ENCODE measurements at places on chromosomes 5 and 9.

- no peaks in the 10 kb centered on the region for H3K36me3 ChIP-seq
- H3K4me3 ChIP-seq: no peak overlapping the region
- peaks cover 4% of the 10 kb centered on the region for H3K27me3 ChIP-seq
- peaks cover 7% of the 10 kb centered on the region for H3K4me1 ChIP-seq
These were observed 2.5 kb upstream of the LRRC14B start for GRCh38 chr5:188488-189481.

- peak overlapping the region; percentile 89 for H3K27ac ChIP-seq
- DNase-seq: peak; percentile 84
- peak overlapping the region; percentile 80 for H3K4me3 ChIP-seq
- peaks cover 62% of the 10 kb centered on the region for H3K4me1 ChIP-seq
These were observed 17.2 kb downstream of the TRIM14 start for GRCh38 chr9:98101868-98102273.

- H3K4me3 ChIP-seq: no peak overlapping the region
- H3K36me3 ChIP-seq: no peaks in the 10 kb centered on the region
- H3K4me1 ChIP-seq: no peaks in the 10 kb centered on the region
- peaks cover 2% of the 10 kb centered on the region for H3K27me3 ChIP-seq
- DNase-seq: no peak
- no peak overlapping the region for H3K27ac ChIP-seq
These were observed 48.4 kb upstream of the SIMC1 start for GRCh38 chr5:176189857-176190256.

GRCh38 chr5:126481243-126481642 is 58.0 kb downstream of the GRAMD2B start:
- H3K27ac ChIP-seq: no peak overlapping the region
- H3K4me3 ChIP-seq: no peak overlapping the region
- no peaks in the 10 kb centered on the region for H3K4me1 ChIP-seq
- no peaks in the 10 kb centered on the region for H3K27me3 ChIP-seq

- no peak overlapping the region for H3K27ac ChIP-seq
- H3K27me3 ChIP-seq: no peaks in the 10 kb centered on the region
- H3K36me3 ChIP-seq: no peaks in the 10 kb centered on the region
- no peaks in the 10 kb centered on the region for H3K4me1 ChIP-seq
- no peak overlapping the region for H3K4me3 ChIP-seq
These were observed 106.3 kb upstream of the NR3C1 start for GRCh38 chr5:143509758-143510221.

DNA sequence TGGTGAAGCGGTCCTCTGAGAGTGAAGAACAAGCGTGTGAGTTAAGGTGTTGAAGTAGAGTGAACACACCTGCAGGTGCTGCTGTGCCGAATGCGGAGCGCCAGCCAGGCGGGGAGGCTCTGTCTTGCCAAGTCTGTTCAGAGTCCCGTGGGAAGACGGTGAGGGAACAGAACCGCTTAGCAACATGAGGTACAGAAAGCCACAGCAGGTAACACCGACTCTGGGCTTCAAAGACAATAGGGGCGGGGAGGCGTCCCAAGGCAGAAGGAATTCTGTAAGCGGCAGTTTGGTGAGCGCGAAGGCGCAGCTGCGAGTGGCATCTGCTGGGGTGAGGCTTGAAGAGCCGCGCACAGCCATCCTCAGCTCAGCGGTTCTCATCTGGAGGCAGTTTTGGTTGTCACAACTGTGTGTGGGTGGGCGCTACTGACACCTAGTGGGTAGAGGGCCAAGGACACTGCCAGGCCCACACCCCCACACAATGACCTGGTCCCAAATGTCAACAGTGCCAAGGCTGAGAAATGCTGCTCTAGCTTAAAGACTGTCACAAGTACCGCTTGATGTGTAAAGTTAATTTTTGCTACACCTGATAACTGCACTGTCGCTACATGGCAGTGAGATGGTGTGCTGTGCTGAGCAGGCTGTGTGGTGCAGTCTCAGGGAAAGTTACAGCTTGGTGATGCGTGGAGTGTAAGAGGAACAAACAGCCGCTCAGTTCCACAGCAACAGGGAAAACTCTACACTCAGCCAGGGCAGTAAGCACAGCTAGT is 67.4 kb upstream of the TBC1D9B start:
- DNase-seq: no peak
- peaks cover 13% of the 10 kb centered on the region for H3K4me1 ChIP-seq
- H3K4me3 ChIP-seq: no peak overlapping the region
- H3K36me3 ChIP-seq: no peaks in the 10 kb centered on the region
- no peaks in the 10 kb centered on the region for H3K27me3 ChIP-seq
- no peak overlapping the region for H3K27ac ChIP-seq

GRCh38 chr9:131534721-131535237 is 3.7 kb upstream of the UCK1 start:
- no peak for DNase-seq
- H3K36me3 ChIP-seq: no peaks in the 10 kb centered on the region
- peaks cover 2% of the 10 kb centered on the region for H3K4me1 ChIP-seq
- H3K27ac ChIP-seq: no peak overlapping the region
- no peak overlapping the region for H3K4me3 ChIP-seq

DNA sequence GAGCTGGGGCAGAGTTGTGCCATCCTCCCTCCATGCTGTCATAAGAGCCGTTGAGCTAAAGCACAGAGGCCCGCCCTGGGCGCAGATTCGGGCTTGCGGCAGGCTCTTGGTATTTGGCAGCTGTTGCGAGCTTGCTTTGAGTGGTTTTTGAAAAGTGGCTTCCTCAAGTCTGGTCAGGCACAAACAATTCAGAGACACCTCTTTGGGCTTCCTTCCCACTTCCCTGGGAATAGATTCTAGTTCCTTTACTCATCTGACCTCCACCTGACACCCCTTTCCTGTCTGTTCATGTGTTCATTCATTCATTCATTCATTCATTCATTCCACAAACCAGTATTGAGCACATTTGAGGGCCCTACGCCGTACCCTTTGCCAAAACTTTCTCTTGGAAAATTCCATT is 27.4 kb downstream of the NCS1 start:
- H3K27me3 ChIP-seq: no peaks in the 10 kb centered on the region
- H3K4me1 ChIP-seq: peaks cover 6% of the 10 kb centered on the region
- no peak for DNase-seq
- no peak overlapping the region for H3K27ac ChIP-seq

- H3K36me3 ChIP-seq: no peaks in the 10 kb centered on the region
- no peak for DNase-seq
- no peak overlapping the region for H3K27ac ChIP-seq
- H3K4me3 ChIP-seq: no peak overlapping the region
- H3K4me1 ChIP-seq: no peaks in the 10 kb centered on the region
These were observed 36.6 kb upstream of the VCAN start for GRCh38 chr5:83434946-83435345.

DNA sequence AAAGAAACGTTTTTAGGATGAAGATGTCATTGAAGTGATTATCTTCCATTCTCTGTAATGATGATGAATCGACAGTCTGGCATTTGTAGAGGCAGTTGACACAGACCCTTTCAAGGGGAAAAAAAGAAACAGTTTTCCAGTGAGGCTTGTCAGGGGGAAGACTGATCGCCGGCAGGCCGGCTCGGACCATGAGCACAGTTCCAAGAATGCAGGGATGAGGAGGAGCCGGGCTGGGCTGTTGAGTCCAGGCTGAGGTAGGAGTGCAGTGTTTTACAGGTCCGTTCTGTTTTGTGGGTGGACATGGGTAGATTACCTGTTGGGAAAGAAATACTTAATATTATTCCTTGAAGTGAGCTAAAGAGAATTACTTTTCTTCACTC is 194.6 kb downstream of the AOPEP start:
- H3K4me1 ChIP-seq: no peaks in the 10 kb centered on the region
- H3K27ac ChIP-seq: no peak overlapping the region
- no peak overlapping the region for H3K4me3 ChIP-seq
- H3K27me3 ChIP-seq: no peaks in the 10 kb centered on the region
- no peak for DNase-seq
- H3K36me3 ChIP-seq: no peaks in the 10 kb centered on the region

GRCh38 chr9:113660196-113660595 is 196.7 kb downstream of the RGS3 start:
- no peak overlapping the region for H3K4me3 ChIP-seq
- H3K27ac ChIP-seq: no peak overlapping the region
- peaks cover 28% of the 10 kb centered on the region for H3K27me3 ChIP-seq
- H3K36me3 ChIP-seq: no peaks in the 10 kb centered on the region
- peaks cover 10% of the 10 kb centered on the region for H3K4me1 ChIP-seq
- DNase-seq: no peak

DNA sequence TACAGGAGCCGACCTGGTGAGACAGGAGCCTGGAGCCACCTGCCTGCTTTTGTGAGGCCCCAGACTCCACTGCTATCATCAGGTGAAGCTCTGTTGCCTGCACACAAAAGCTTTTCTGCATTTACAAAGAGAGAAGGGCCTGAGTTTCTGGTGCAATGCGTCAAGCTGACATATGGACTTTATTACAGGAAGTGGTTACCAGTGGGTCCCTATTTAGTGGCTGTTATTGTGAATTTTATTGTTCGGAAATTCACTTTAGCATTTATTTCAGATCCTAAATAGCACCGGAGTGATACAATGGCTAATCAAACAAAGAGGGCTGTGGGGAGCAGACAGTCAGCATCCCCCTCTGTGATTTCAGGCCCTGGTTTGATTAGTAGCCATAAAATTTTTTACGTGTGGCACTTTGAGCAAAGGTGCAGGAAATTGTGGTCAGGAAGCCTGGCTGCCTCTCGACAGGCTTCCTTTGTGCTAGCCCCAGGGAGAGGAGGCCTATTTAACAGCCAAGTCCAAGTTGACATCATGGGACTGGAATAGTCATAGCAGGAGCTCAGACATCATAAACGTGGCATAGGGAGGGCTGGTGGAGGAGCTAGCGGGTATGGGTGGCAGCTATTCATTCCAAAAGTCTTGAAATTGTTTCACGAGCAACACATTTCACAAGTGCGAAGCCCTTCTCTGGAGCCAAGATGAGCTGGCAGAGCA is 8.4 kb downstream of the TGFBI start:
- H3K4me1 ChIP-seq: peaks cover 33% of the 10 kb centered on the region
- H3K27me3 ChIP-seq: peaks cover 7% of the 10 kb centered on the region
- peak overlapping the region; percentile 94 for H3K27ac ChIP-seq
- H3K36me3 ChIP-seq: peaks cover 8% of the 10 kb centered on the region
- H3K4me3 ChIP-seq: peak overlapping the region; percentile 81
- peak; percentile 76 for DNase-seq

- DNase-seq: no peak
- H3K27ac ChIP-seq: no peak overlapping the region
- H3K36me3 ChIP-seq: peaks cover 4% of the 10 kb centered on the region
- H3K4me1 ChIP-seq: no peaks in the 10 kb centered on the region
- peaks cover 27% of the 10 kb centered on the region for H3K27me3 ChIP-seq
These were observed 125.0 kb upstream of the LPCAT1 start for GRCh38 chr5:1648806-1649205.

GRCh38 chr9:72326641-72327040 is 38.4 kb downstream of the ZFAND5 start:
- no peak overlapping the region for H3K4me3 ChIP-seq
- no peak for DNase-seq
- H3K27me3 ChIP-seq: no peaks in the 10 kb centered on the region
- peaks cover 3% of the 10 kb centered on the region for H3K4me1 ChIP-seq
- H3K27ac ChIP-seq: no peak overlapping the region

DNA sequence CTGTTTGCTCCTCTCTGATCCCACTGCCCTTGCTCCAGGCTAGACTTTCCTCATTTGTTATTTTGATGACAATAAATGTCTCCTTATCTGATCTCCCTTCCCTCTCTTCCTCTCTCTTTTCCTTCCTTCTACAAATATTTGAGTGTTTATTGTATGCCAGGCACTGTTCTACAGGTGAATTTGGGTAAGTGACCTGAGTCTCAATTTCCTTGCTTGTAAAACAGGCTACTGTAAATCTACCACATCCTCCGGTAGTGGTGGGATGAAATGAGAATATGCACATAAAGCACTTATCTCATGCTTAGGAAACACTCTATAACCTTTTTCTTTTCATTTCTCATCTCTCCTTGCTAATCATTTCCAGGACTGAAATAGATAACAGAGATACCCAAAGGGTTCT is 86.4 kb downstream of the HMHB1 start:
- H3K27me3 ChIP-seq: peaks cover 14% of the 10 kb centered on the region
- H3K4me1 ChIP-seq: peaks cover 4% of the 10 kb centered on the region
- DNase-seq: no peak
- H3K4me3 ChIP-seq: no peak overlapping the region

DNA sequence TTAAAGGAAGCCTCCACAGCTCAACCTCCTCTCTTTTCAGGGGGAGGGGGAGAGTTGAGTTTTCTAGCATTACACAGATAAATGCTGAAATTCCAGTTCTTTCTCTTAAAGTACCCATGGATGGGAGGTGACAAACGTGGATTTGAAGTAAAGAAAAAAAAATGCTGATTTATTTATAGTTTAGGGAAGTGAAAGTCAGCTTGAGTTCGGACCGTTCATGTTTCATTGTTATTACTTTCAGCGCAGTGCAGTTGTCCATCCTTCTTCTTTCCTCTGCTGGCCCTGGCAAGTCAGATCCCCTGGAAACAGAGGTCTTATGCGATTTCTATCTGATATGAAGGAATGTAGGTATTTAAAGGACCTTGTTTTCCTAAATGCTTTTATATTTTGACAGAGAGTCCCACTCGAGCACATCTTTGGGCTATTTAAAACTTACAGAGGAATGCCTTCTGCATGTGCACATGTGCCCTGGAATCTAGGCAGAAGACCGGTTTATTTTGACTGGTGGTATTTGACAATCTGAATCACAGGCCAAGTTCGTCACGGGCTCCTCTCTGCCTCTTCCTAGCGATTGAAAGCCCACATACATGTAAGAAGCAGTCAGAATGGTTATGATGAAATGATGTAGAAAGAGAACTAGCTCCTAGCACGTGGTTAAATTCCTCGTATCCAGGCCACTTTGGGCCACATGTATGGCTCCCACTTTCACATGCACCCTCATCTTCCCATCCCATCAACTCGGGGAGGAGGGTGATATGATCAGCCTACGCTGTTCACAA is 385.2 kb upstream of the KLF4 start:
- DNase-seq: no peak
- no peak overlapping the region for H3K27ac ChIP-seq
- H3K36me3 ChIP-seq: no peaks in the 10 kb centered on the region
- H3K4me3 ChIP-seq: no peak overlapping the region

DNA sequence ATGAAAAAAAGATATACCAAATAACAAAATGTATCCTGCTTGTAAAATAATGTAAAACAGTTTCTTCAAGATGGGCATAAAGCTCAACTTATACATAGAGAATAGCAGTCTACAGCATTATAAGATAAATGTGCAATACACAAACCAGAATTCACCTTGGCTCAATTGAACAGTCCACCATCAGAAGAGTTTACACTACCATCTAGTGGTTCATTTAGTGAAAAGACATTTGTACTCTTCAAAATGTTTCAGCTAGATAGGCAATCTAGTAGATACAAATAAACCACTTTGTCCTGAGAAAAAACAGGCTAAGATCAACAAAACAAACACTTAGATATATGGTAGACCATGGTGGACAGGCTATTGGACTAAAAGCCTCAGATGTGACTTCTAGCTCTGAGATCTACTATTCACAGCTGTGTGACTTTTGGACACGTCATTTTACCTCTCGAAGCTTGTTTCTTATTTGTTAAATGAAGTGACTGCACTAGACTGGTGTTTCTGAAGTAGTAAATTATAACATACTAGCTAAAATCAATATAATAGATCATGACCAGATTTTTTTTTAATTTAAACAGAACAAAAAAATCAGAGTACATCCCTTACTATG is 22.1 kb upstream of the TPD52L3 start:
- H3K4me1 ChIP-seq: no peaks in the 10 kb centered on the region
- H3K36me3 ChIP-seq: no peaks in the 10 kb centered on the region
- H3K4me3 ChIP-seq: no peak overlapping the region
- H3K27me3 ChIP-seq: peaks cover 10% of the 10 kb centered on the region
- H3K27ac ChIP-seq: no peak overlapping the region

- peaks cover 29% of the 10 kb centered on the region for H3K4me1 ChIP-seq
- peaks cover 3% of the 10 kb centered on the region for H3K27me3 ChIP-seq
- peak overlapping the region; percentile 76 for H3K4me3 ChIP-seq
- H3K36me3 ChIP-seq: peaks cover 12% of the 10 kb centered on the region
- H3K27ac ChIP-seq: peak overlapping the region; percentile 20
These were observed 62.5 kb upstream of the ITGA1 start for GRCh38 chr5:52725065-52725746.

All from natural killer cell treated with Interleukin-12 subunit alpha and Interleukin-12 subunit beta and Interleukin-15 and Interleukin-18, amount 100 ng/mL, for 72 hours (primary cell).